ENCODE measurements at places on chromosomes 1 and 21.

DNA sequence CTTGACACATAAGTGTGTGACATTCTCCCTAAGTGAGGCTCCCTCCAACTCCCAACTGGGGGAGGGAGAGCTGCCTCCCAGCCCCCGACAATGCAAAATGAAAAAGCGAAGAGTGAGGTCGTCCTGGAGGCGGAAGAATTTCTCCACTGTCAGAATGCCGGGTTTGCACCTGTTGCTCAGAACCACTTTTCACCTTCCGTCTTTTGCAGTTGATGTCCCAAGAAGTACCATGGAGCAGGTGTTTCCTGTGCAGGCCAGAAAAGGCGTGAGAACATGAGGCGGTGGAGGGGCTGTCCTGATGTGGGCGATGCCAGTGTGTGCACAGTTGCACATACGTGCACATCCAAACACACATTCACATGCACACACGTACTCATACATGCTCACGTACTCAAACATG lies 158.6 kb upstream of the AJAP1 start:
- no peak for DNase-seq

DNA sequence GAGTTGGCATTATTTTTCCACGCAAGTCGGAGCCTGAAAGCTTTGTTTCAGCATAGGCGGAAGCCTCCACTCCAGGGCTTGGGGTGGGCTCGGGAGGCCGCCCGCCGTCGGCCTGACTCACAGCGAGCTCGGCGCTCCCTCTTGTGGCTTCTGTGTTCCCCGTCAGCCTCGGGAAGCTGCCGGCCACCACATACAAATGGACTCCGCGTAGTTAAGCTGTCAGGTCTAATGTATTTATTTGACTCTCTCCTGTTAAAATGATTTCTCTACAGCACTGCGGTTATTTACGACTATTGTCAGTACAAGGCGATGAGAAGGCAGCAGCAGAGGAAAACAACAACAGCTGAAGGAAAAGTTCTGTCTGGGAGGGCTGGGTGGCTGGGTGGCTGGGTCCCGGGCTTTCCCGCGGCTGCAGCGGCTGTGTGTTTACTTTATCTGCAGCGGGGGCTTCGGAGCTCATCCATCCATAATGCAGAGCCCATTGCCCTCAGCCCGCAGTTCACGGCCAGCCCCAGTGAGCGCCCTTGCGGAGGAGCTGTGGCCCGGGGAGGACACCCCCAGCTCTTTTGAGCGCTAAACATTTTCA lies 375.7 kb upstream of the CAMK1G start:
- DNase-seq: no peak

DNA sequence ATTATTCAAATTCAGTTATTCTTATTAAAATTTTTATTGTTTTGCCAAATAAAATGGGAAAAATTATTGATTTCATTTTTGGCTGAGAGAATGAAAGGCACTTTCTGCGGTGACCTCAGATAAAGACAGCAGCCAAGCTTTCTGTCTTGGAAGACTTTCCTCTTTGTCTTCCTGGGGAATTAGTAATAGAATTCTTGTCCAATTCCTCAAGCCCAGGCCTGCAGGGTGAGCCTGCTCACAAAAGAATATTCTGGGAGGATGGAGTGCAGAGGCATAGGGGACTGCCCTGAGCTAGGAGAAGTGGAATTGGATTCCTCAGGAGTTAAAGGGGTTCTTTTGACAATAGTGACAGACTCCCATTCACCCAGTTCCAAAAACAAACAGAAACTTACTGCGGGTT lies 614.5 kb upstream of the ADGRL2 start:
- no peak for DNase-seq

DNA sequence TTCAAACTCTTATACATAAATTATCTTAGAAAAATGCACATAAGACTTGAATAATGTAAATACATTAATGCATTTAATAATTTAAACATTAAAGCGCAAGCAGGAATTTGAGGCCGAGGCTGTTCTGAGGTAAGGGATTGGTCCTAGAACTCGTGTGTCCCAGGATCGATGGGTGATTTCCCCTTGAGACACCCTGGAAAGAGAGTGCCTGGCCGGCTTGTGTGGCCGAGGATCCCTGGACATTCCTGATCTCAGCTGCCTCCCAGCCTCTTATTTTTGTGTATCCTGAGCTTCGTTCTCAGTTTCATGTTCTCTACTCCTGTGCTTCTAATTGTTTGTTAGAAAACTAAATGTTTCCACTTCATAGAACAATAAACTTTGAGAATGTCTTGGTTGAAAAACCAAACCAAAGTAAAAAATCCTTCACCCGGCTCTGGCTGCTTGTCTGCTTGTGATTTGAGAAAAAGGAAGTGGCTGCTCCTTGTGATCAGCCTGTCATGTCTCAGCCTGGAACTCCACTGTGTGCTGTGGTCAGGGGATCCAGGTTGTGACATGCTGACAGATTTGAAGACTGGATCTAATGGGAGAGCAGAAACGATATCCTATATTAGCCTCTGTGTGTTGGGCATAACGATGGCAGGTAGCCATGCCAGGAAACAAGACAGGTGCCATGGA lies 40.7 kb downstream of the PEX14 start:
- no peak for DNase-seq

- no peak for DNase-seq
These were observed 26.1 kb downstream of the ARMH1 start for GRCh38 chr1:44700573-44700972.

DNA sequence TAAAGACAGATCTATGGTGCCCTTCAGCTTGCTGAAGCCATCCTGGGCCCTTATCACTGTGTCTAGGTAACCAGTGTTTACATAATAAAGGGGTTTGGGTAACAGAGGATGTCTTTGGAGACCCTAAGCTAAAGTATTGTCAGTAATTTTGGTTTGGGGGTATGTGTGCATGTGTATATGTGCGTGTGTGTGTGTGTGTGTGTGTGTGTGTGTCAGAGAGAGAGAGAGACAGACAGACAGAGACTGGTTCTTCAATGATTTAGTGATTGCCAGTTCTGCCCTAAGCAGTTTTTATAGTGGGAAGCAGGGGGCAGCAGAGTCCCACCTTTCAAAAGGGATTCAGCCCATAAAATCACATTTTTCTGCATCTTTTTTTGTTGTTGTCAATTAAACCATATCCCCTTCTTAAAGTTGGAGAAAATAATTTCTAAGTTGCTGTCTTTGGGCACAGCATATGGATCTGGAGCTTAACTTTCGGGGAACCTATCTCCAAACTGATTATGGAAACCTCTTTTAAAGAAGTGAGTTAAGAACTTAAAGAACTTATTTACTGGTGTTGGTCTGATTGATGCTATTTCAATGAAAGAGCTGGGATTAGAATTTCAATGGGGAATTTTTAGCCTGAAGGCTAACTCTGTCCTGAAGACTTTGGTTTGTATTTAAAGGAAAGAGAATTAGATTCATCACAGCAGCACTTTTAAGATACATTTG lies 51.1 kb downstream of the ZNF326 start:
- no peak for DNase-seq

DNA sequence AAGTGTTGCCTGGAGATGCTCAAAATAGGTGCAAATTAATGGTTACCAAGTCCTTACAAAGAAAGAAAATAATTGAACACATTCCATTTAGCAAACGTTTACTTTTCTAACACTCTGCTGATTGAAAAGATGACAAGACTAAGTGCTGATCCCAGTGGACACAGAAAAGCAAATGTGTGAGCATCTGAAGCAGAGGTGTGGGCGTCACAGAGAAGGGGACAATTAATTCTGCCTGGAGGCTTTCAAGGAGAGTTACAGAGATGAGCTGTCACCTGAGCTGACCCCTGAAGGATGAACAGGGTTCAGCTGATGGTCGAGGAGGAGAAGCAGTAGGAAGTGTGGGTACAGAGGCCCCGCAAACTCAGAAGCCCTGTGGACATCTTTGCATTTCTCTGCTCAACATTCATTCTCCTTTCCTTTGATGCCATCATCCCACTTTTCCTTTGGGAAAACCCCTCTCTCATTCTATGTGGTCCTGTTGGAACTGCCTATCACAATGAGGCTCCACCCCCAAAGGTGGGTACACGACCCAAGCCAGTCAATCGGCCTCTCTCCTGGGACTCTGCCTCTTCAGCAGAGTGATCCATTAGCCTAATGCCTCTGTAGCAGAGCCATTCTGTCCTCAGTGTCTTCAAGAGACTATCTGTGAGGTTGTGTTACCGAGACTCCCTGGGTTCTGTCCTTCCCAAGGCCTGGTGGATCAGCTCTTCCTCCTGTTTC lies 17.2 kb upstream of the PLA2G2E start:
- no peak for DNase-seq

DNA sequence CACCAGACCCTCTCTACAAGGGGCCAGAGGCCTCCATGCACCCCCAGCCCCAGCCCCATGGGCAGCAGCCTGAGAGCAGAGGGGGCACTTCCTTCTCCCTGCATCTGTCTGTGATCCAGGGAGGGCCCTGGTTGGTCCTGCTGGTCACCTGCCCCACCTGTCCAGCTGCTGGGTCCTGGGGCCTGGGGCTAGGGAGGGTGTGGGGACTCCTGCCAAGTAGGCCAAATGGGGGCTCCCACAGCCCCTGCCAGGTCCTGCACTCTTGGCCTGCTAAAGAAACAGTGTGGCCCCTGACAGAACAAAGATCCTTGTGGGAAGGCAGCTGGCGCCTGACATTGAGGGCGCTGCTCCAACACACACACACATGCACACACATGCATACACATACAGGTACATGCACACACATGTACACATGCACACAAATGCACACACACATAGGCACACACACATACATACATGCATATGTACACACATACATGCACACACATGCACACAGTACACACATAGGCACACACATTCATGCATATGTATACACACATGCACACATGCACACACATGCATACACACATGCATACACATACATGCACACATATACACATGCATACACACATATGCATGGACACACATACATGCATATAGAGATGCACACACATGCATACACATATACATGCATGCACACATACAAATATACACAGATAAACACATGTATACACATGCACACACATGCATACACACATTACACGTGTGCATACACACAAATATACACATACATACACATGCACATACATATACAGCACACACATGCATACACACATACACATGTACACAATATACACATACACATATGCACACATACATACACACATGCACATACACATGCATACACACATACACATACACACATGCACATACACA lies 49.9 kb downstream of the TRPM2 start:
- no peak for DNase-seq

GRCh38 chr1:91381844-91382243 lies 22.8 kb downstream of the HFM1 start:
- no peak for DNase-seq

- DNase-seq: no peak
These were observed 25.1 kb upstream of the HUNK start for GRCh38 chr21:31847761-31848160.

Measured in naive B cell (primary cell).